Esophagus squamous epithelium (tissue), 5 donors: ENCODE measurements at places on chromosomes 2 and 18.

GRCh38 chr2:118729760-118730159 is 117.7 kb downstream of the EN1 start:
- no peak for DNase-seq

DNA sequence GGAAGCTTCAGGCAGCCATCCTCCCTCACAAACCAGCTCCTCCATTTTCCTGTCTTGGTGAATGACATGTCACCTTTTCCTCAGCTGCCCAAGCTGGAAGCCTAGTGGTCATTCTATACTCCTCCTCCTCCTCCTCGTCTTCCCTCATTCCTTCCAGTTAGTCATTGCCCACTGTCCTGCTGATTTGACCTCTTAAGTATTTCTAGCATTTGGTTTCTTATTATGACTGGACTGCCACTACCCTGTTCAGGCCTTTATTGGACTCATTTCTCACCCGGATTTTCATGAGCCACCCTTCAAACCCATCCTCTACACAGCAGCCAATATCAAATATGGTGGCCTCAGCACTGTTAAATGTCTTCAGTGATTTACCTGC is 21.9 kb upstream of the MGAT5 start:
- DNase-seq, result no peak

- no peak for DNase-seq
Observed at GRCh38 chr2:127638361-127639110, 7.4 kb upstream of the GPR17 start.

DNA sequence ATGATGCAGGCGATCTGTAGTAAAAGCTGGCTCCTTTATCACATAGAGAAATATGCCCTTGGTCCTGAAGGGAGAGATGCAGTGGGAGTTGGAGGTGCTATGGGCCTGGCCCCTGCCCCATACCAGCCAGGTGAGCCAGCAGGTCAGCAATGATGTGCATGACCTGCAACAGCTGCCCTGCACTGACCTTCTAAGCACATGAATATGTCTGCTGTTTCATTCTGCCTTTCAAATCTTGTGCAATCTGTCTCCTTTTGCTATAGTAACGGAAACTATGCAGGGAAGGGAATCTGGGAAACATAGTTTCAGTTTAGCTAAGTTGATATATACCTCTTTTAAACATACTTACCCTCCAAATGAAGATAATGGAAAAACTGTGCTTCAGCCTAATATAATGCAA is 235.2 kb downstream of the TDRD15 start:
- DNase-seq, result no peak

GRCh38 chr2:233426619-233427342 is 72.5 kb downstream of the DGKD start:
- no peak for DNase-seq

DNA sequence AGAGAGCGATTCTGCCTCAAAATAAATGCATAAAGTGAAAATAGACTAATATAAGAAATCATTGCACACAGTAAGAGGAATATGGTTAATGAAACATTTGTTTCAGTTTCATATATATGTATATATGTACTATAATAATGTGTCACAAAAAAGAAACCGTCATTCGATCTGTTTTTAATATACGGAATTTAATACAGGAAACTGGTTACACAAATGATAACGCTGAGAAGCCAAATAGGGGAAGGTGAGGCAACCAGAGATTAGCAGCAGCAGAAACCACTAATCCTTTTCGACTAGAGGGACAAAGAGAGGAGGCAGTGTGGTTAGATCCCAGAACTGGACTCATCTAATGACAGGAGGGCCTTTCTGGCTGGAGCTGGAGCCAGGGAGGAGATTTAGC is 64.2 kb upstream of the GREB1L start:
- DNase-seq, result no peak

DNA sequence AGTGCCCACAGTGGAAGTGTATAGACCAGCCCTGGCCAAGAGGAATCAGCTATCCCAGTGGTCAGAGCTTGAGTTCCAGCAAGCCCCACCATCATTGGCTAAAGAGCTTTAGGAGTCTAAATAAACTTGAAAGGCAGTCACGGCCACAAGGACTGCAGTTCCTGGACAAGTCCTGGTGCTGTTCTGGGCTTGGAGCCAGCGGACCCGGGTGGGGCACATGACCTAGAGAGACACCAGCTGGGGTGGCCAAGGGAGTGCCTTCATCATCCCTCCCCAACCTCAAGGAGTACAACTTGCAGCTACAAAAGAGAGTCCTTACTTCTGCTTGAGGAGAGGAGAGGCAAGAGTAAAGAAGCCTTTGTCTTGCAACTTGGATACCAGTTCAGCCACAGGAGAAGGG is 439.8 kb upstream of the TMEFF2 start:
- no peak for DNase-seq

GRCh38 chr18:42813570-42813969 is 301.9 kb downstream of the RIT2 start:
- no peak for DNase-seq

GRCh38 chr2:37550190-37550589 is 121.3 kb downstream of the CDC42EP3 start:
- no peak for DNase-seq

DNA sequence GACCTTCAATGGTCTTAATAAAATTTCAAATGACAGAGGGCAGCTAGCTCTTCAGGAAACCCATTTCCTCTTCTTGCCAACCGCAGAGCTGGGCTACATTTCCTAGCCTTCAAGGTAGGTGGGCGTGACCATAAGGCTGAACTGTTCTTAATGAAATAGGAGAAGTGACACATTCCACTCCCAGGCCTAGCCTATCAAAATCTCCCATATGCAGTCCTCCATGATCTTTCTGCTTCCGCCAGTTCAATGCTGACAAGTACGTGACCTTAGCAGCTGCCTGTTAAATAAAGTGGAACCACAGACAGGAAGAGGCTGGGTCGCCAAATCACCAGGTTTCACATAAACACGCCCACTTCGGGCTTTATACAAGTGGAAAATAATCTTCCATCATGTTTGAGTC is 13.2 kb downstream of the SERPINE2 start:
- no peak for DNase-seq

GRCh38 chr2:221549143-221549542 is 23.0 kb downstream of the EPHA4 start:
- DNase-seq, result no peak

GRCh38 chr2:83971547-83971946 is 487.5 kb downstream of the SUCLG1 start:
- no peak for DNase-seq

DNA sequence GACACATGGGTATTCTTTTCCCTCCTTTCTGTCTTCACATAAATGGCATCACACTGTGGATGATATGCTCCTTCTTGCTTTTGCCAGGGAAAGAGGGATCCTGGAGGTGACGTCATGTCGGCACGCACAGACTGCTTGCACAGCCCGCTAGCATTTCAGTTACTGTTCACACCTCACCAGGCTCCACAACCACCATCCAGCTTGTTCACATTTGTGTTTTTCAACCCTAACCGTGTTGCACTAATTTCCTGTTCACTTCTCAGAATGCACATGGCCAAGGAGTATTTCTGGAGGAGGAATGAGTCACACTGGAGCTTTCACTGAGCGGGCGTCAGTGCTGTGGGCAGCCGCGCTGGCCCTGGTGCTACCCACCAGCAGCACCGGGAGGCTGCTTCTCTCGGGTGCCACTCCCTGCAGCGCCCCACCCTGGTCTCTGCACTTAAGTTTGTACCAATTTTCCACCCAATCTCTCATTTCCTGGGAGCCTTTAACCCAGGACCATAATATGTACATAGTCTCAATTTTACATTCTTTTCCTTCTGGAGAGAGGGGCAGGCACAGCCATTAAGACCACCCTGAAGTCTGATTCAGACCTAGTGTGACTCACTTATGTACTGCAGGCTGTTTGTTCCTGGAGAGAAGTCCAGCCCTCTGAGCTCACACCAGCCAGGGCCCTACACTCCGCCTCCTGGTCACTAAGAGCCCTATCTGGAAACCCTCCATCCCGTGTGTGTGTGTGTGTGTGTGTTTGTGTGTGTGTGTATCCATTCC is 65.1 kb downstream of the MBP start:
- DNase-seq, result no peak

DNA sequence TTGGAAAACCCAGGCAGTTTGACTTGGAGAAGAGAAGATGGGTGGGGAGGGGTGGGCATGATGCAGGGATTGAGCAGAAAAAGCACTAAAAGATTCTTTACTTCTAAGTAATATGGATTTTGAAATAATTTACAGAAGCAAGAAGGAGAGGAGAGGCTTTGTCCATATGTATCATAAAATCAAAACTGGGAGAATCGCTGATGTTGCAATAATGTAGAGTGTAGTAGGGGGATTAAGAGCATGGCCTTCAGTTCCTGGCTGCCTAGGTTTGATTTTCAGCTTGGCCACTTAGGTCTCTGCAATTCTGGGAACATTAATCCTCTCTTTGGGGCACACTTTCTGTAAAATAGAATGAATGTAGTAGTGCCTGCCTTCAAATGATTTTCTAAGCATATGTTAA is 1760.4 kb upstream of the CELF4 start:
- DNase-seq, result no peak

DNA sequence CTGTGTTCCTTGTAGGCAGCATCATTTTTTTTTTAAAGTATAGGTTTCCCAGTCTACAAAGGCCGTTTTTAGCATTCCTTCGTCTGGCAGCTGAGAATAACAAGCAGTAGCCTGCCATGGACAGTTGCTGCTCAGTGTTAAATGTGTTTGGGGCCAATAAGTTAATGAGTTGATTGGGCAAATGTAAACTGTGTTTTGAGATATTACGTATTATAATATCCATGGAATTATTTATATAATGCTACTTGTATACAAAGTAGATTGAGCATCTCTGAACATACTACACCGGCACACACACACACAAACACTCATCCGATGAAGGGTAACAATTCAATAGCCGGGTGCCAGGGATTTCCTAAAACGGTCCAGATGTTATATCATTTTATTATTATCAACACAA is 97.2 kb downstream of the IRS1 start:
- no peak for DNase-seq

DNA sequence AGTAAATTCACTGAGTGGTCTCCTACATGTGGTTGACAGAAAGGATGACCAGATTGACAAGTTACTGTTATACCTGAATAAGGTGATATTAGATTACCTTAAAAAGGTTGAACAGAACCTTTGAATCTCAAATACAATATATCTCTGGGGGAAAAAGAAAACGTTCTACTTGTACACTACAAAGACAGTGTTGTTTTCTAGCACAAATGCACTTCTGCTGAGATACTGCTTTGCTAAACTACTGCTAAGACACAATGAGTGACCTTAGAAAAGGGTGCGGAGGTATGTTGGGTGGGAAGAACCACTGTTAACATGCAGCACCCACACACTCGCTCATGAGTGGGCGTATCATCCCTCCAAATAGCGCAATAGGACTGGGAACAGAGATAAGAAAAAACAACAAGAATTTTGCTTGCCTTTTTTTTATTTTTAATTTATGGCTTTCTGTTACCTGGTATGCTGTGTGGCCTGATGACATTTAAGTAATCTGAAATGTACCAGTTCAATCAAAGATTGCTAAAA is 6.1 kb downstream of the BCL2 start:
- no peak for DNase-seq

- no peak for DNase-seq
Observed at GRCh38 chr18:21479721-21480120, 120.8 kb downstream of the ESCO1 start.

GRCh38 chr2:63788071-63788470 is 53.6 kb upstream of the UGP2 start:
- no peak for DNase-seq

DNA sequence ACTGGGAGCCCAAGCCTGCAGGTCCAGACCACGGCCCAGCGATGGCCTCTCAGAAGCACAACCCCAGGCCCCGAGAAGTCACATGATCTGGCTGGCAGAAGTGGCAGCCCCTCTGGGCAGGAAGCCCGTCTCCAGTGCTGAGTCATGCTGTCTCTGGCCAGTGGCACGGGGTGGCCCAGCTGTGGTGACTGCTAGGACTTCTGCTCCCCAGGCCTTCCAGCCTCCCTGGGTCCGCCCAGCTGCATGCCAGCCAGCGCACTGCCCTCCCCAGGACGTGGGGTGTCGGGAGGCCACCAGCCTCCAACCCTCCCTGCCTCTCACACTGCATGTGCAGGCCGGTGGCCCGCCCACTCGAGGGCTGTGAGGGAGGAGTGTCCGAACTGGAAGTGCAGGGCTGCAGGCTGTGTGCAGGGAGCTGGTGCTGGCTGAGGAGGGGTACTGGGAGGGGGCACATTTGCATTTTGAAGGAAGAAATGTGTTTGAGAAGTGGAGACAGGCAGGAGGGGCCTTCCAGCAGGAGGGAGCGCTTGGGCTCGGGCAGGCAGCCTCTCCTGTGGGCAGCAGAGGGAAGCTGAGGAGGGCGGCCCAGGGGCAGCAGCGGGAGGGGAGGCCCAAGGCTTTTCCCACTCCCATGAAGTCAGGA is 17.0 kb upstream of the HPCAL1 start:
- DNase-seq, result no peak

DNA sequence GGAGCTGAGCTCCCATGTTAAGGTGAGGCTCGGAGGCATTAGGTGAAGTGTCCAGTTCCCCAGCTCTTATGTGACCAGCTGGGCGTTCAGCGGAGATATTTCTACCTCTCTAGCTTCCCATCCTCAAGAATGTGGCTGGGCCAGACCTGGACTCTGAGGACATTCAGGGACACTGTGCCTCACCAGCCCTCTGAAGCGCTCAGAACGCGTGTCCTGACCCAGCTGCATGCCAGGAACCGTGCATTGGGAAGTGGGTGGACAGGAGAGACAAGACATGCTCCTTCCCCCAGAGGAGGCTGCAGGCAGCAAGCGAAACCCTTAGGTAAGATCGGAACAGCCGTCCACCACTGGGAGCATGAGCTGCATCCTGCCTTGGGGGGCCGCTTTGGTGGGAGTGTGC is 38.0 kb upstream of the GPAT2 start:
- no peak for DNase-seq

- DNase-seq, result no peak
Observed at GRCh38 chr2:129478902-129479517, 500.5 kb upstream of the RAB6C start.

- DNase-seq, result no peak
Observed at GRCh38 chr18:75859533-75859932, 432.0 kb upstream of the SMIM21 start.

DNA sequence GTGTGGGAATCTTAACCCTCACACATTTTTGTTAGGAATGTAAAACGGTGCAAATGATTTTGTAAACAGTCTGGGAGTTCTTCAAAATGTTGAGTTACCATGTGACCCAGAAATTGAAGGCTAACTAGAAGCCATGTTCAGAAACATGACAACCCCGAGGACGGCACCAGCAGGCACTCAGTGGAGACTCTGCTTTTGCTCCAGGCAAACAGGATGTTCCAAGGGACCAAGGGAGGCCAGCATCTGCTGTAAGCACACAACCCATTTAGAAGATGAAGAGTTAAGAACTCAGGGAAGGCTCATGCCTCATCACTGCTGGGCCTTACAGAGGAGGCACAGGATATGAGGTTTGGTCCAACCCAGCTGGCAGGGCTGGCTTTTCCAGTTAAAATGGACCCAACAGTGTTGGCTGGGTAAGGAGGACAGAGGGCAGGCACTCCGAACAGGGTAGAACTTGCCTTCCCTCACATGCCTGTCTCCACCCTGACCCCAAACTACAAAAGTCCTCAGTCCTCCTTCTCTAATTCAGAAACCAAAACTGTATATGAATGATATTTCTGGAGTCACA is 23.6 kb downstream of the PARD6G start:
- no peak for DNase-seq
